ENCODE measurements at places on chromosomes 4 and X. TPM values are rescaled to one million over a fixed set of nuclear protein-coding genes. Genes with fewer than 3 reads are reported as not detected.

- no peak for DNase-seq
These were observed 8.8 kb downstream of the MAMLD1 start for GRCh38 chrX:150371877-150372276.

GRCh38 chr4:87009095-87009648 is 74.4 kb downstream of the AFF1 start:
- no peak for DNase-seq

- no peak for DNase-seq
These were observed 113.7 kb upstream of the TLR3 start for GRCh38 chr4:185955151-185955770.

GRCh38 chrX:37746951-37747350 is 32.9 kb upstream of the CYBB start:
- no peak for DNase-seq

The LRRC66 gene
- total RNA-seq, result 0.31 TPM

The DAPP1 gene
- 1.0 TPM for total RNA-seq
